Hematopoietic multipotent progenitor cell (in vitro differentiated cells): ENCODE measurements at places on chromosomes 1 and 21. TPM values are rescaled to one million over a fixed set of nuclear protein-coding genes. Genes with fewer than 3 reads are reported as not detected.

DNA sequence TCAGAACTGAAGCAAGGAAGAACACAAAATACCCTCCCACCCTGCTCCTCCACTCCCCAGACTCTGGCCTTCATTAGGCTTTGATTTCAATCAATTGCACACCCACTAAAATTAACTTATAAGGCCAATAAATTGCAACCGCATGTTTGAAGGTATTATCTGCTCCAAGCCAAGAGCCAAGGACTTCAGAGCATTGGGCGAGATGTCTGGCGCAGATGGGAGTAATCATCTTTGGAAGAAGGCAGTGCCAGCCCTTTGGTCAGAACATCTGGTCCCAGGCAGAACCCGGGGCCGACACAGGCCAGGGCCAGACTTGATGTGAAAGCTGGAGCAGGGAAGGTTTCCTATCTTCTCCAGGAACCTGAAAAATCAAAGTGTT lies 60.0 kb downstream of the SLC66A1 start:
- no peak for DNase-seq

Gene CYP4B1
- not detected for total RNA-seq

Gene FMOD
- total RNA-seq: 1.9 TPM

DNA sequence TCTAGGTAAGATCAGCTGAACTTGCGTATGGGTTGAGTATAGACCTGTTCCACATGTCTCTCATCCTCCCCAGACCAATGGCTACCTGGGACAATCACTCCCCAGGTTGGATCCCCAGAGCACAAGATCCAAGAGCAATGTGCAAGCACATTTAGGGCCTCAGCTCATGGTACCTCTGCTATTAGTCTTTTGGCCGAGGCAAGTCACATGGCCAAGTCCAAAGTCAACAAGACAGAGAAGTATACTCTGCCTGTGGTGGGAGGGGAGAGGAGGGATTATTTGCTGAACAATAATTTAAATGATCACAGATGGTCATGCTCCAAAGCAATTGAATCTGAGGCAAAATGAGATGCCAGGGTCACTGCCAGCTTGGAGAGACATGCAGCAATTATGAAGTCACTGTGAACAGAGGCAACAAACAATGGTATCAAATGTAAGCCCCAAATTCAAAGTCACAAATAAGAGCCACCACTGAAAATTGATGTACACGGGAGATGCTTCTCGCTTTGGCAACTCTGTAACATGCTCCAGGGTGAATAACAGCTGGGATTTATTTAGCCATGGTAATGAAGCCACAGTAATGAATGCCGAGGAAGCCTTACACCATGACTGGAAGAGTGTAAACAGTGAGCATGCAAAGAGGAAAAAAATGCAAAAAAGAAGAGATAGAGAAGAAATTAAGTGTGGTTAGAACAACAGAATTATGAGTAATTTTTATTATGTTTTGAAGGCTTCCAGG lies 149.1 kb downstream of the ZNF281 start:
- no peak for DNase-seq

- peak; percentile 54 for DNase-seq
Measured at GRCh38 chr1:45843474-45843905, 40.1 kb downstream of the MAST2 start.

DNA sequence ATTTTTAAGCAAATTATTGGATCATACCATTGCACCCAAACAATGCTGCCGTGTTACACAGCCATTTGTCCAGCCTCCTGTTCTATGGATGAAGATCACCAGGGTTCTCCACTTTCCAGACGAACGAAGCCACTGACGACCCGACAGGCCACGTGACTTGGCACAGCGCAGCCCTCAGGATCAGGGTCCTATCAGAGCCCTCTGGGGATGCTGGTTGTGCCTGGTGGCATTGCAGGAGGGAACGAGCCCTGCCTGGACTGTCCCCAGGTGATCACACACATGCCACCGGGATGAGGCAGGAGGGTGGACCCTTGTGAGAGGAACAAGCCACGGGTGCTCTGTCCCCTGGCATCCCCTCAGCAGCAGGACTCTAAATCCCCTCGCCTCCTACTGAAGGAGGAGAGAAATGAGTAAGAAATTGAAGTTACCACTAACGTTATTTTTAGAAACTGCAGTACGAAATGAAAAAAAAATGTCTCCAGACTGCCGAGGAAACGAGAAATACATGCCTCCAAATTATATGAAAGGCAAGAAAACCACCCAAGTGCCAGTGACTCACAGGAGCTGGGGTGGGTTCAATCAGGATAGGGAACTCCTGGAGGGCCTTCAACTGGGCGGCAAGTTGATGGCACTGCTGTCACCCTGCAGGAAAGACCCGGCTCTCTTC lies 58.7 kb upstream of the PDE9A start:
- no peak for DNase-seq

GRCh38 chr1:38029081-38029681 lies 16.6 kb downstream of the UTP11 start:
- DNase-seq: no peak

- DNase-seq: peak; percentile 67
Measured at GRCh38 chr1:64505232-64505943, 35.5 kb downstream of the CACHD1 start.

GRCh38 chr1:203041351-203041932 lies 15.2 kb downstream of the PPFIA4 start:
- no peak for DNase-seq

- no peak for DNase-seq
Measured at GRCh38 chr1:5265438-5266075, 611.1 kb downstream of the AJAP1 start.

Gene COL8A2
- 0.81 TPM for total RNA-seq

DNA sequence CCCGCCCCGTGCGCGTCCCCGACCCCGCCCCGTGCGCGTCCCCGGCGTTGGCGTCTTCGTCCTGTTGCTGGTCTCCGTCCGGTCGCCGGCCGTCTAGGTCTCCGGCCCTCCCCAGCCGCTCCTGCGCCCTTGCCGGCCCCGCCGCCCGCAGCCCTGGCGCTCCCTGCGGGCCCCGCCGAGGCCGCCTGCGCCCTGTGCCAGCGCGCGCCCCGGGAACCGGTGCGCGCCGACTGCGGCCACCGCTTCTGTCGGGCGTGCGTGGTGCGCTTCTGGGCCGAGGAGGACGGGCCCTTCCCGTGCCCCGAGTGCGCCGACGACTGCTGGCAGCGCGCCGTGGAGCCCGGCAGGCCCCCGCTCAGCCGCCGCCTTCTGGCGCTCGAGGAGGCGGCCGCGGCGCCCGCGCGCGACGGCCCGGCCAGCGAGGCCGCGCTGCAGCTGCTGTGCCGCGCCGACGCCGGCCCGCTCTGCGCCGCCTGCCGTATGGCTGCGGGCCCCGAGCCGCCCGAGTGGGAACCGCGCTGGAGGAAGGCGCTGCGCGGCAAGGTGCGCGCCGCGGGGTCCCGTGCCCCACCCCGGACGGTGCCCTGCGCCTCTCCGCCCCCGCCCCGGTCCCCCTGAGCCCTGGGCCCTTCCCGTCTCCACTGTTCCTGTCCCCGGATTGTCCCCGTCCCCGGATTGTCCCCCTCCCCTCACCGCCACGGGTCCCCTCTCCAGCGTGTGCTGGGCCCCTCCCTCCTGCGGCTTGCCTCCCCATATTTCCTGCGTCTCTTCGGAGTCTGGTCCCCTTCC lies at the start of gene RNF187:
Gene RNF187 (plus strand): TSS at position 47 of the 789 bp plus-strand sequence.
- peak; percentile 52 for DNase-seq

Gene DDOST
- 277 TPM for total RNA-seq

Gene PDE9A
- 0.27 TPM for total RNA-seq

DNA sequence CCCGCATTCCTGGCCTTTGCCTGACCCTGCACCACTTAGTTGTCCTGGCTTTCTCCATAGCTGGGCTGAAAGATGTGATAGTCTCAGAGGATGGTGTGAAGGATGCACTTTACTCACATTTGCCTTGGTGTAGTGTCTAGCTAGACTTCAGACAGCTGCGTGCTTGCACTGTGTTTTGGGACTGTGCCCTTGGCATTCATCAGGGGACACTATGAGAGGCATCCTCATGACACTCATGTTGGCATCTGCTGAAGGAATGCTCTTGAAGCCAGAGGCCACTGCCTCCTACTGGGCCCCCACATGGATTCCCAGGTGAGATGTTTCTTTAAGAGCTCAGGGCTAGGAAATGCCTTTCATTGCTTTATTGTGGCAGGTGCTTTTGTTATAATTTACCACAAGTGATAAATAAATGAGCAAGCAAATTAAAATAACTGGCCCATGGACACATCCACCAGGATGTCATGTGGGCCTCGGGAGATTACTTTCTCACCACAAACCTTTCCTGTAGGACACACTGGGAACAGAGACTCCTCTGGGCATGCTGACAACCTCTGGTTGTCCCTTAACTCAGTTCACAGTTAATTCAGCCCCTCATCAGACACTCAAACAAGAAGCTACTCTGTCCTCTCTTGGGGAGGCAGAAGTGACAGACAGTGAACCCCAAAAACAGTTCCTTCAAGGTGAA lies 99.4 kb upstream of the SPATA6 start:
- DNase-seq: no peak

Gene NCAM2
- under 0.01 TPM for total RNA-seq

- DNase-seq: no peak
Measured at GRCh38 chr1:53359934-53360276, 32.0 kb upstream of the LRP8 start.

DNA sequence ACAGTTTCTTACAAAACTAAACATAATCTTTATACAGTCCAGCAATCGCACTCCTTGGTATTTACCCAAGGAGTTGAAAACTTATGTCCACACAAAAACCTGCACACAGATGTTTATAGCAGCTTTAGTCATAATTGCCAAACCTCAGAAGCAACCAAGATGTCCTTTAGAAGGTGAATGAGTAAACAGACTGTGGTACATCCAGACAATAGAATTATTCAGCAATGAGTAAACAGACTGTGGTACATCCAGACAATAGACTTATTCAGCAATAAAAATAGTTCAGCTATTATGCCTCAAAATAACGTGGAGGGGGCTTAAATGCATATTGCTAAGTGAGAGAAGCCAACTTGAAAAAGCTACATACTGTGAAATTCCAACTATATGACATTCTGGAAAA lies 87.0 kb upstream of the GALNT2 start:
- no peak for DNase-seq

GRCh38 chr1:156693848-156694689 lies 11.3 kb downstream of the CRABP2 start:
- DNase-seq: no peak

DNA sequence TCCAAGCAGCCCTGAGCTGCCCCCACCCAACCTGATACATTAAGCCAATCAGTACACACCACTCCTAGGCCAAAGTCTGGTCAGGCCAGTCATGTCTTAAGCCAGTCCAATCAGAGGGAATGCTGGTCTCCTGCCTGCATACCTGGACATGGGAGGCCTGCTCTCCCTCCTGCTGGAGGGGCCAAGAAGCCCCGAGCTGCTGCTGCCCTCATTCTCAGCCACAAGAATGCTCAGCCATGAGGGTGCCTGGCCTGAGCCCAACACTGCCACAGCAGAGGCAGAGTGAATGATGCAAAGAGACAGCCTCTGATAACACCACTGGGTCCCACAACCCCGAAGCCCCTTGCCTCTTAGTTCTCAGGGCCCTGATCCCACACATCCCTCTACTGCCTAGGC lies 23.0 kb downstream of the CHD5 start:
- DNase-seq: no peak

GRCh38 chr21:45826676-45827301 lies 154.8 kb upstream of the COL6A1 start:
- DNase-seq: no peak

- DNase-seq: no peak
Measured at GRCh38 chr1:75797606-75798216, 1.0 kb downstream of the MSH4 start.
